ENCODE measurements at places on chromosomes 12 and 14.

GRCh38 chr12:82698708-82699564 is 12.2 kb downstream of the TMTC2 start:
- DNase-seq, result no peak

DNA sequence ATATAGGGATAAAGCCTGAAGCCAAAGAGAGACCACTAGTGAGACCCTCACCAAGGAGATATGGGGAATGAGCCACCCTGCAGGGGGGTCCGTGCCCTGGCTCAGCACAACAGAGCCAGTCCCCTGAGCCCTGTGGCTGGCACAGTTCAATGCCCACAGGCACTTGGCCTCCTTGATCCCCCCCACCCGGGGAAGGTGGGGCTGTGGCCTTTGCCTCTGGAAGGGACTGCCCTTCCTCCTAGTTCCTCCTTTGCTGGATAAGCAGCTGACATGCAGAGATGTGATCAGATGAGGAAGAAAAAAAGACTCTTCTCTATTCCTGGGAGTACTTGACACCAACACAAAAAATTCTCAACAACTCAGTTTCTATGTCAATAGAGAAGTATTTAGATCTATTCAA is 19.9 kb downstream of the TTC7B start:
- DNase-seq, result no peak

GRCh38 chr12:52038447-52038846 is 12.8 kb upstream of the NR4A1 start:
- DNase-seq, result no peak

DNA sequence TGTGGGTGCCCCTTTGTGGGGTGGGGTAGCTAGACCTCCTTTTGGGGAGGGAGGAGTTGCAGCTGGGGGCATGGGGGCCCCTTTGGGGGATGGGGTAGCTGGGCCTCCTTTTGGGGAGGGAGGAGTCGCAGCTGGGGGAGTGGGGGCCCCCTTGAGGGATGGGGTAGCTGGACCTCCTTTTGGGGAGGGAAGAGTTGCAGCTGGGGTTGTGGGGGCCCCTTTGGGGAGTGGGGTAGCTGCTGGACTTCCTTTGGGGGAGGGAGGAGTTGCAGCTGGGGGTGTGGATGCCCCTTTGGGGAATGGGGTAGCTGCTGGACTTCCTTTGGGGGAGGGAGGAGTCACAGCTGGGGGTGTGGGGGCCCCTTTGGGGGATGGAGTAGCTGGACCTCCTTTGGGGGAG is 7.0 kb downstream of the NACA start:
- no peak for DNase-seq

GRCh38 chr14:99282261-99283050 is 10.5 kb upstream of the BCL11B start:
- DNase-seq, result no peak

- DNase-seq, result no peak
These were observed 1.4 kb upstream of the RFLNA start for GRCh38 chr12:124293286-124294003.

- no peak for DNase-seq
These were observed 7.0 kb downstream of the APOLD1 start for GRCh38 chr12:12792421-12792820.

- no peak for DNase-seq
These were observed 189.2 kb upstream of the DIO3 start for GRCh38 chr14:101371799-101372793.

DNA sequence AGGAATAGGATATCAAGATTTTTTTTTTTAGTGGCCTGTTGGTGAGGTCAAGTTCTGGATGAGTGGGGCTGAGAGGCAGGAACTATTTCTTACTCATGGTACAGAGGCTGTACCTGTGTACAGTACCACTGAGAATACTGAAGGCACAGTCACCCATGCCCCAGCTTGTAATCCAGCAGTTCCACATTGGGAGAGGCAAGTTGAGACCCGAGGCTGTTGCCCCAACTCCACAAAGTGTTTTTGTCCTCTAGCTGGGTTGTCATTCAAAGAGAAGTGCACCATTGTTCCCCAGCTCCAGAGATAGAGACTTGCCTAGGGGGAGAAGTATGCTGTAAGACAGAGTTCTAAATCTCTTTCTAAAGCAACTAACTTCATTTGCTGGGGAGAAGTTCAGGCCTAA is 38.7 kb downstream of the ARID2 start:
- DNase-seq, result no peak

- no peak for DNase-seq
These were observed 251.2 kb downstream of the GXYLT1 start for GRCh38 chr12:41893491-41893890.

GRCh38 chr14:49972131-49972671 is 79.3 kb downstream of the ARF6 start:
- peak; percentile 66 for DNase-seq

GRCh38 chr14:61480704-61481285 is 159.4 kb downstream of the PRKCH start:
- DNase-seq, result no peak

DNA sequence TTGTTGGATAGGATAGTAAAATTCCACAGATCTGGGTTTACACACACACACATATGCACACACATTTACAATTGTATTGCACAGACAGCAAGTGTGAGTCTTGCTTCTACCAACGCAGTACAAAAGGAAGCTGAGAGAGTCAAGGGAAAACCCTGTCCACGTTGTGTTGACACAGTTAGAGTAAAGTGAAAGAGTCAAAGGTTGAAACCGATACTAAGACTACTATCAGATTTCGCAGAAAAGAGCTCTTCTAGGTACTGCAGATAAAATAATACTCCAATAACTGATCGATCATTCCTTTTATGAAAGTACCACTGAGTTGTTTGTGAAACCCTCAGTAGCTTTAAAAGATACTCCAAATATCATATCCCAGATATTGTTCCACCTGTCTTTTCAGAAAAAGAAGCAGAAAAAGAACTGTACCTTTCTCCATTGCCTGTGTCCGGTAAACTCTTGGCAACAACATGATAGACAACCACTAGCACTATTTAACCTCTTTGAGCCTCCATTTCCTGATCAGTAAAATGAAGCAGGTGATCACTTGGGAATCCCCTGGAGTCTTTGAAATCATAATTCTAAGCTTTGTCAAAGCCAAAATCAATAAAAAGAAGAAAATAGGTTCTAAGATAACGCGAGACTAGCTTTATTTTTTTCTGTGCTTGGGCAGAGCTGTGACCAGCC is 224.6 kb upstream of the FOXN3 start:
- DNase-seq, result no peak

GRCh38 chr14:102593825-102594137 is 1.3 kb downstream of the RCOR1 start:
- no peak for DNase-seq

DNA sequence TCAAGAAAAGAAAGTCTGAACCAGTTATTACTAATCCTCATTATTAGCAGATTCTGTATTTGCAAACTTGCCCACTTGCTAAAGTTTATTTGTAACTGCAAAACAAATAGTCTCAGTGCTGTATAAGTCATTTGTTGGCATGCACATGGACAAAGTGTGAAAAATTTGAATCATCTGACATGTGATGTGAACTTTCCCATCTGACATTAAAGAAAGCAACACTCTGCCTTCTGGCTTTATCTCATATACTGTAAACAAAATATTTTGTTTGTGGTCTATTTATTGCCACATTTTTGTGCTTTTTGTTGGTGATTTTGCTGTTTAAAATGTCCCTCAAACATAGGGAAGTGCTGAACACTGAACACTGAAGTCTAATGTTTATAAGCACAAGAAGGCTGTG is 513.8 kb downstream of the RPL10L start:
- no peak for DNase-seq

DNA sequence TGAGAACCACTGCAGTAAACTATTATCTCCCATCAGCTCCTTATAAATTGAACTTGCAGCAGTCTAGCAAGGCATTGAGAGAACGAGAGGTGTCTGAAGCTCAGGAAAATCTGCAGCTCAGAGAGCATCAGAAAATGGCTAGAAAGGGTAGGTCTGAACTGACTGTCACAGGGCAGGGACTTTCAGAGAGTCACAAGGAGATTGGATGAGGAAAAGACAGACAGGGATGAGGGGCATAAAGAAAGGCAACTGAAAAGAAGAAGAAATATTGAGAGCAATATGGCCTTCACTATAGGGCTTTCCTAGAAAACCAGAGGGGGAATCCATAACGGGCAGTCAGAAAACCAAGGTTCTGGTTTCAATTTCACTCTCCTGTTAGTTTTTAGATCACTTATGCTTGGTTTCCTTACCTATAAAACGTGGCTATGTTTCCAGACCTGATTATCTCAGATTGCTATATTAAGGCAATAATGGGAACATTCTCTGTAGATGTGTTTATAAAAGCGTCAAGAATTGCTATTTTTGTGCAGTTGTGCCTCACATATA is 40.9 kb downstream of the PDE6H start:
- DNase-seq, result no peak

DNA sequence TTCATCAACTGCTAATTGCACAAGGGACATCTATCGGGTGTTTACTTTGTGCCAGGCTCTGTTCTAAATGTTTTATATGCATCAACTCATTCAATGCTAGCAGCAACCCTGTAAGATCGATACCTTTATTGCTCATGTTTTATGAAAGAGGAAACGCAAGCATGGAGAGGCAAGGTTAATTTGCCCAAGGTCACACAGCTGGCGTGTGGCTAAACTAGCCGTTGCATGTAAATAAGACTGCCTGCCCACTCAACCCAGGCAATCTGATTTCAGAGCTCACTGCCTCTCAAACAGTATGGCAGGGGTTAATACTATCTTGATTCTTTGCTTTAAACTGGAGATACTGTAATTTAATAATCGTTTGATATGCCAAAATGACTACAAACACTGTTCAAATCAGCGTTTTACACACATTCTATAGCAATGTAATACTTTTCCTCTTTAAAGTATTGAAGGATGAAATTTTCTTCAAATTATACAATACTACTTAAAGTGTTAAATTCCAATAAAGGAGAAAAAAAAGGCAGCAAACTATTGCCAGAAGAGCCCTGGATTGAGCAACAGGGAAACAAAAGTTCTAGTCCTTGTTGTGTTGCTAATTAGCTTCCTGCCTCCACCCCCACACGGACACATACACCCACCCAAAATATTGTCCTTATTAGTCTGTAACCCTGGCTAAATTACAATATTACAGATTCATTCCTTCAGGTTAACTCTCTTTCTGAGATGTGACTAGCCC is 39.1 kb upstream of the DHRS7 start:
- no peak for DNase-seq

- DNase-seq, result no peak
These were observed 35.6 kb upstream of the CMKLR1 start for GRCh38 chr12:108374596-108375320.

- peak; percentile 60 for DNase-seq
These were observed 201.7 kb upstream of the PLXNC1 start for GRCh38 chr12:93946542-93947150.

GRCh38 chr14:83548061-83548839 is 1981.7 kb upstream of the FLRT2 start:
- DNase-seq, result peak; percentile 2

DNA sequence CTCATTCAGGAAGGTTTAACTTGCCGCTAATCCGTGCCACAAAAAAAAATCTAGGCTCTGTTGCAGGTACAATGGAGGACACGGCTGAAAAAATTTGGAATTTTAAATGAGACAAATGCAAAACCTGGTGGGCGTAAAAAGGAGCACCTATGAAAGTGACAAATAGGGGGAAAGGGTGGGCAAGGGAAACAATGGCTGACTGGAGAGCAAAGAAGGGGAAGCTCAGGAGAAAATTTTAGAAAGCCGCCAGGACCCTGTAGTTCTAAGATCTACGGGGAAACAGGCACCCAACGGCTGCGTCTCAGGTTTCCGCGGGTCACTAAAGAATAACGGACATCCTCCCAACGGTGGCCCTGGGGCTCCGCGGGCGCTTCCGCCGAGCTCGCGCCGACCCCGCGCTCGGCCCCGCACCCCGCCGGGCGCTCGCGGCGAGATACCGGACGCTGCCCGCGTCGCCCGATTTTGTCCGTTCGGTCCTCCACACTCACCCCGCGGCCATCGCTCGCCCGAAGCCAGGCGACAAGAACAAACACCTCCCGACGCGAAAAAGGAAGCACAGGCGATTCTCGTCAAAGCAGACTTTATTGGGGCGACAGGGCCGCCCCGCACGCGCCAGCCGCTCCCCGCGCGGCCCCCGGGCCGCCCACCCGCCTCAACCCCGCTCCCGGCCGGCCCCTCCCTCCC is 1.1 kb upstream of the YY1 start:
- no peak for DNase-seq

DNA sequence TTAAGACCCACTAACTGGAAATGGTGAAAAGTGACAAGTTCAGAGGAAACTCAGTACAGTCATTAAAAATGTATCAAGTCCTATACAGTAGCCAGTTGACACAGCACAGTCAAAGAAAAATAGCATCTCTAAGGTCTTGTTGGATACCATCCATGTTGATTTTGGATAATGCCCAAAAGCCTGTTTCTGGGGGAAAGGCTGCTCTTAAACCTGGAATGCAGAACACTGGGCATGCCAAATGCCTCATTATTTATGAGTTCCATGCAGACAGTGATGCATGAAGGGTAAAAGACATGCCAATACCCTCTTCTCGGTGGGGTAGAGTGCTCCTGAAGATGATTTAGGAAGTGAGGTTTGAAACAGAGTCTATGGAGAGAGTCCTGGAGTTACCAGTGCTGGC is 29.6 kb downstream of the KCNK13 start:
- DNase-seq, result peak; percentile 89

DNA sequence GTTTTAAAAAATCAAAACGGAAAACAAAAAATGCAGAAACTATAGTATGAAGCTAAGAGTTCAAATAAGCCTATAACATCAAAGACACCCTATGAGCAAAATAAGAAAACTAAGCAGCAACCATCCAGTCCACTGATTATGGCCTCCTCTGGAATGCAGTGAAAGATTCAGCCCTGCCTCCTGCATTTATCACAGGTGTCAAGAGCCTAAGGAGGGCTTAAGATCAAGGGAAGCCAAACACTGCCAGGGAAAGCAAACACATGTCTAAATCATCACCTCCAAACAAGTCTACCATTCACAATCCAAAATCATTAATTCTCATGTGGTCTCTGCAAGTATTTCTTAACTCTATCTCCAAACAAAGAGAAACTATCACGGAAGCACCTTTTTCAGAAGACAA is 28.4 kb downstream of the SARNP start:
- DNase-seq, result no peak

- DNase-seq, result no peak
These were observed 84.5 kb upstream of the AMN1 start for GRCh38 chr12:31813305-31813704.

DNA sequence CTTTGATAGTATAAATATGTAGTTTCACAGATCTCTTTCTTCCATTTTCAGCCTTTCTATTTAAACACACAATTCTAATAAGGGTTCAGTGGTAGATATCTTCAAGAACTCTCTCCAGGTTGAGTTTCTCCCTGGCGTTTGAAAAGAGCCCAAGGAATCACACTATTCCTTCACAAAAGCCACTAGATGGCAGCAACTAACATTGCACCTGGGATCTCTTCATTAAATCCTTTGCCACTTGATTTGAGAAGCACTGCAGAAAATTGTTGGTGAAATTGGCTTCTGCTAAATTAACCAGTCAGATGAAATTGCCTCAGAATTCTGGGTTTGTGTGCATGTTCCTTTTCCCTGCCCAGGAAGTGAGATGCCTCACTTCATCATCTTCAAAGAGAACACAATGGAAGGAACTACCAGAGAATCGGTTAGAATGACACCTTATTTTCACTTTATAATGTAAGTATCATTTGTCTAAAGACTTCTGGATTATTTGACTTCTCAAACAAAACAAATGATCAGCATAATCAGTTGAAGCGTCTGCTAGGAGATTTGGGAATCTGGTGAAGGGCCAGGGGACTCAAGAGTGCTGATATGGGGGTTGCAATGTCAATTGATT is 6.8 kb downstream of the CCDC198 start:
- peak; percentile 41 for DNase-seq

All from astrocyte (in vitro differentiated cells and primary cell).